Activated effector memory CD4-positive, alpha-beta T cell treated with anti-CD3 and anti-CD28 coated beads, Interleukin-2, amount 50 U/mL, for 16 hours (primary cell): ENCODE measurements at places on chromosomes 4 and X.
A peak's percentile ranks its signal among the peaks of the same experiment; 100 is the strongest.

DNA sequence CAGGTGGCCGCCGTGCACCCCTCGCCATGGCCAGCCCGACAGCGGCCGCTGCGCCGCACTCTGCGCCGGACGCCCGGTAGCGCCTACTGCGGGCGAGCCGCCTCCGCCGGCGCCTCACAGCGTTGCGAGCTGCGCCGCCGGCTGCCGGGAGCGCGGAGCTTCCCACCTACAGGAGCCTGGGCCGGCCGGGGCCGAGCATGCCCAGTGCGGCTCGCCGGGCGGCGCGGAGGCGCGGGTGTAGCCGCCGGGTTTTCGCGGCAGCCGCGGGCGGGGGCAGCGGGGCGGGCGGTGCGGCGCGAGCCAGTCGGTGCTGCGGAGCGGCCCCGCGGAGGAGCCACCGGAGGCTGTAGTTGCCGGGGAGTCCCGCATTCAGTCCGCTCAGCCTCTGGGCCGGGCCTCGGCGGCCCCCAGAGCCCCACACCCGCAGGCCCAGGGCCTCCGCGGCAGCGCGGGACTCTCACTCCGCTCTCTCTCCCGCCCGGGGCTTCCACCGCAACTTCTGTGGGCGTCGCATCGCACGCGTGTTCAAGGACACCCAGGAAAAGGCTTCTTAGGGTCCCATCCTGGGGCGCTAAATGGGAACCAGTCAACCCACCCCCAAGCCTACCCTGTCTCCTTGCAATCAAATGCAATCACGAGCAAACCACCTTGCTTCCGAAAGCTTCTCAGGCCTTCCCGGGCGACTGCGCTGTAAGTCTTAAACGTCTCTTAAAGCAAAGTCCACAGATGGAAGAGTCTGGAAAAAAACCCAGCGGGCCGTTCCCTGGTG lies at the start of gene MFAP3L:
Gene MFAP3L, minus strand, starts transcription at position 143 of the 769 bp plus-strand sequence. CDS start 20,518 bp downstream, outside the sequence.
- peak; percentile 94 for DNase-seq

DNA sequence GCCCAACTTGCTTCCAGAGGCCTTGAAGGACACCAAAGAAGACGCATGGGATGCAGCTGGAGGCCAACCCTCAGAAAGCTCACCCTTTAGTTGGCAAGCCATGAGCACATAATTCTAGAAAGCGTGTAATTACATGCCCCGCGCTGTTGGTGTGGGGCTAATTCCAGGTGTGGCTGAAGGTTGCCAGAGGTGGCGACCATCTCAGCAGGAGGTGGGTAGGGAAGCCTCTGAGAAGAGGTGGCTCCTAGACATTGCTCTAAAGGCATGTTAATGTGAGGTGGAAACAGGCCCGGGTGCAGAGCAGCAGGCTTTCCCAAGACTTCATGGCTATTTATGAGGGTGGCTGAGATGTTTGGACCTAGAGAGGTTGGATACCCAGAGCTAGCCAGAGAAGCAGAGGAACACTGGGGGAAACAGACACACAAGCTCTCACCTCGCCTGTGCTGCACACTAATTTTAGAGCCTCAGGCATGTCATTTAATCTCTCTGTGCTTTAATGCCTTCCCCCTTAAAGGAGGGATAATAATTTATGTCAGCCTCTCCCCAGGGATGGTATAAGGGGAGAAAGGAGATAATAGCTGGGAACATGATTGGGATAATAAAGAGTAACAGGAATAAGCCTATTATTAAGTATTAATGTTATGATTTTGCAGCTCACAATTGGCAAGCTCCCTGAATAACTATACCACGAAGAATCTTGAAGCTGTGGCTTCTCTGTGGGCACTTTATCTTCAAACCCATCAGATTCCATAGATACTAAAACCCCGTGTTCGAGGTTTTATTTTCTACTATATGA lies 60.0 kb upstream of the HELT start:
- DNase-seq, result no peak

- no peak for DNase-seq
Observed at GRCh38 chr4:88981556-88981955, 75.4 kb downstream of the FAM13A start.

DNA sequence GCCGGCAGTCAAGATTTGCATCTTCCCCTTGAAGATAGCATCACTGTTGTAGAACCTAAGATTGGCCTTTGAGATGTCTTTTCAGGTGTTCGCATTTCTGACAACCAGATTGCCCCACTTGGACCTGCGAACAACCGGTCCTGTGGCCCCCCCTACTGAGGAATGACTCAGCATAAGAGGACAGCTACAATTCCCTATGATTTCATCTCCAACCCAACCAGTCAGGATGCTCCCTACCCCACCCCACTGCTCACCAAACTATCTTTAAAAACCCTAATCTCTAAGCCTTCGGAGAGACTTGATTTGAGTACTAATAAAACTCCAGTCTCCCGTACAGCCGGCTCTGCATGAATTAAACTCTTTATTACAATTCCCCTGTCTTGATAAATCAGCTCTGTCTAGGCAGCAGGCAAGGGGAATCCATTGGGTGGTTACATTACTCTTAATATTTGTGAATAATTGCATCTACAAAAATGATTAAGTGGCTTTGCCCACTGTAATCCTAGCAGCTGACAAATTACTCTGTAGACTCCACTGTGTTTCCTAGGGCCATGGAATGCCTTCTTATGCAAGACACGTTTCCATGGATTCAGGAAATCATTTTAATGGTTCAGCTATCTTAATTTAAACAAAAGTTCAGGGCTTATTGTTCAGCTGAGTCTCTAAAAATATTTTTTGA lies 95.4 kb downstream of the GPR143 start:
- DNase-seq, result no peak

DNA sequence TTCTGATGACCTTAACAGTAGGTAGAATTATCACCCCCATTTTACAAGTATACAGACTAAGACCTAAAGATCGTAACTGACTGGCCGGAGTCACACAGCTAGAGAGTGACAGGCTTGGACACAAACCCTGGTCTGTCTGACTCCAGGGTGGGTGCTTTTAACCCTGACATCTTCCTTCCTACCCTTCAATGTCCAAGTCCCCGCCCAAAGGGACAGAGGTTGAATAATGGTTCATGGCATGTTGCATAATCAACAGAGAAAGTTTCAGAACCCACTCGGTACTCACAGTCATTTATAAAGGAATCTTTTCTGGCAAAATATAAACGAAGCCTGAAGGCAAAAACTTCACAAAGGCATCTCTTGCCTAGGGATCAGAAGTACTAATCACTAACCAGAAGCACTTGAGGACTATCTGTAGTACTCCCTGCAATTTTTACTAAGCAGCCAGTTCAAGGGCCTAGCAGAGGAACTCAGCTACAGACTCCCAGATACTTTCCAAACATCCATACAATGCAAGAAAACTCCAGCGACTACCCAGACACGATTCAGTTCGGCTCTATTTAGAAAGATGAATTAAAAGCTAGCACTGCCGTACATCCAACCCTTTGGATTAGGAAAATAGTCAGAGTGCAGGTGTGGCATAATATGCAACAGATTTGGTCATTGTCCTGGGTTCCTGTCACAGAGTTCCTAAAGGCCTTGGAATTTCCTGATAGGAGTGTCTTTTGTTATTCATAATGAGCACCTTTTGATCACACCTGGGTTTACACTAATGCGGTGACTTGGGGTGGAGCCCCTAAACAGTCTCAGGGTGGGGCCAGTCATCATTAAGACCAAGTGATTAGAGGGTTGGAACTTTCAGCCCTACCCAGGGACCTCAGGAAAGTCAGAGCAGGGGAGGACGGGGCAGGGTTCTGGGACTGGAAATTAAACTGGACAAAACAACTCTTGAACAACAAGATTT lies 44.0 kb downstream of the RELL1 start:
- no peak for DNase-seq

DNA sequence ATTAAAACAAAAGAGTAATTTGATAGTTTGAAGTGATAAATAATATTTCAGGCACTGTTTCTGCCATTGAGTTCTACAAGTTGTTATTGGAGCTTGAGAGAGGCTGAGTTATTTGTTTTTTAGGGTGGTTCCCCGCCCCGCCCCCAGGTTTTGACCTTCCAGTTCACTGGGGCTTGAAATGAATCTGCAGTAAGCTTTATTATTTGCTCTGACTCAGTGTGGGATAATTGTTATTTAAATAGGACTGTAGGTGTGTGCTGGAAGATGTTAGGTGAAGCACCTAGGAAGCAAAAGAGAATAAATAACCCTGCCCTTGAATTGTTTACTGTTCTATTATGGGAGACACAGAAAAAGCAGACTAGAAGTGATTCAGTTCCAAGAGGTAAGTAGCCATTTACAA lies 81.2 kb upstream of the KCNIP4 start:
- DNase-seq, result no peak

DNA sequence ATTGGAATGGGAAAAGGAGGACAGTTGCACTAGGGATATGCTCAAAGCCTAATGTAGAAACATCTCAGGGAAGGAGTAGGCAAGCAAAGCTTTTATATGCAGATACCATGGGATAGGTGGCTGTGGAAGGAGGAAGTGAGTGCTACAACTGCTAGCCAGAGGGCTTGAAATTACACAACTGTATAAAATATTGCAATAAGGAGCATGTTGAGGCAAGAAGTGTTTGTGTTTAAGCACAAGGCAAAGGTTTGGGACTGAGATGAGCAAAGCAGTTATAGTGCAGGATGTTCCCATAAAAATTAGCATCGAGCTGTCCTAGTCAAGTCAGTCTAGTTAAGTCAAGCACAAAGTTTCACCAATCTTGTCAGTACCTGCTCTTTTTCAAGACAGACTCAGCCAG lies 35.6 kb upstream of the DCAF8L1 start:
- no peak for DNase-seq

DNA sequence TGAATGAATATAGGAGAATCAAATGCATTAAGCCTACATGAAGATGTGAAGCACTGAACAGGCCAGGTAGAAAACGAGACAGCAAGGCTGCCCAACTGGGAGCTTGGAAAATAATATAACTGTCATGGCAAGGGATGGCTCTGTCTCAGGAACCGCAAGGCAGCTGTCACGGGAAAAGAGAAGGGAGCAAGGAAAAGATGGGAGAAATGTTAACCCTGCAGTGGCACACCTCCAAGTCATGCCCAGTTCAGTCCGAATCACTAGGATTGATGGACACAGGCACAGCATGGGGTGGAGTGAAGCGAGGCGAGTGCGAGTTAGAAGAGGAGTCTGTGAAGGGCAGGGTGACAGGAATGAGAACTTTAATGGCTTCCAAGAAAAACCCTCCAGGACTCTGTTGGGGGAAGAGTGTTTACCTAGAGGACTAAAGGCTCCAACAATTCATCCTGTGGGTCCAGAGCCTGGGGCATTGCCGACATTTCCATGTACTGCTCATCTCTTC lies 144.1 kb upstream of the ETNPPL start:
- DNase-seq, result no peak

GRCh38 chr4:120544838-120545237 lies 377.7 kb downstream of the PRDM5 start:
- DNase-seq, result no peak

GRCh38 chr4:31294655-31295480 lies 574.7 kb downstream of the PCDH7 start:
- no peak for DNase-seq

DNA sequence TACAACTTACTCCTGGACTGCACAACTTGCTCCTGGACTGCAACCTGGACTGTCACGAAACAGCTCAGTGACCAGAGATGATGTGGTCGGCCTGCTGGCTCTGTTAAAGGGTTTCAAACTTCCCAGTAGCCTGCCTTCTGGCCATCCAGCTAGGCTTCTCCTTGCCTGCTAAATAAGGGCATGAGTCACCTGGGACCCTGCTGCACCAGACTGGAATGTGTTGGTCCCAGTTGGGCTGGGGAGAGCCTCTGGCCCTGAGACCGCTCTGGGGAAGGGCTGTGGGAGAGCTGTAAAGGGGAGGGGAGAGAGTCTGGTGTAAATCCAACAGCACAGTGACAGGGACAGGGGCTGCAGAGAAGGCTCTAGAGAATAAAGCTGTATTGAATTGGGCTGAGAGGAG lies 165.8 kb downstream of the VSIG4 start:
- no peak for DNase-seq

- no peak for DNase-seq
Observed at GRCh38 chrX:16838202-16839066, 31.7 kb downstream of the RBBP7 start.

DNA sequence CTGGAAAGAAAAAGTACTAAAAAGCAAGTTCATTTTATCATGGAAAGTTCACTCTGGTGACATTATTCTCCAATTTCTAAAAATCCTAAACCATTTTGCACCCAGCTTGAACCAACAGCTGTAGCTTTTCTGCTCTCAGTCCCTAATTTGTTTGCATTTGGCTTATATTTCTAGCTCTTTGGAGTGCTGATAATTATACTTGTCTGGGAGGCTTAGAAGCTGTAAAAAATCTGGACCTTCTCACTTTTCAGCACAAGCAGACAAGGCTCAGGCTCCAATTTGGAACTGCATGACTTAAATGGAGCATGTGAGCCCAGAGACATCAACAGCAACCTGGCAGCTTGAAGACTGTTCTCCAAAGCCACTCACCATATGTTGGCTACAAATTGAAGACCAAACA lies 170.9 kb upstream of the PCDH18 start:
- no peak for DNase-seq

DNA sequence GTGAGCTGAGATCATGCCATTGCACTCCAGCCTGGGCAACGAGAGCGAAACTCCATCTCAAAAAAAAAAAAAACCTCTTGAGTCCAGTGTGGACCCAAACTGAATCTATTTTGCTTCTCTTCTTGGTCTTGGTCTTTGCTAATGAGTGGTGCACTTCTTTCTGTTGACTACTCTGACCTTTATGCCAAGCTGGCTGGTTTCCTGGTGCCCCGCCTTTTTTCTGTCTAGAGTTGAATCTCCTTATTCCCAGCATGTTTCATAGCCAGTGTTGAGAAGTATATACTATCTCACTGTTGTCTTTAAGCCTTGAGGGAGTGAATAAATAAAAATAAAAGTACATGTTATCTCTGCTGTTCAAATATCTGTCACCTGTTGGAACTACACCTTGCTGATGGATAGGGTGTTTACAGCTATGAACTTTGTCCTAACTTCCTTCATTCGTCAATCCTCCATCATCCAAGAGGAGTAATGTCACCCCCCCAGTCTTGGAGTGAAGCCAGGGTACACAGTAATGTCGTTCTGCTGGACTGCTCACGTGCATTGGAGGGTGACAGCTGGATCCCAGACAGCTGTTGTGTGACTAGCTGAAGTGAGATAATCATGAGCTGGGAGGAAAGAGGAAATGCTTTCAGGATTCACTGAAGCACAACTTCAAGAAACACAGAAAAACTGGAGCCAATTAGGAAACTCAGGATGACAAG lies 99.3 kb upstream of the PRKG2 start:
- DNase-seq, result no peak

DNA sequence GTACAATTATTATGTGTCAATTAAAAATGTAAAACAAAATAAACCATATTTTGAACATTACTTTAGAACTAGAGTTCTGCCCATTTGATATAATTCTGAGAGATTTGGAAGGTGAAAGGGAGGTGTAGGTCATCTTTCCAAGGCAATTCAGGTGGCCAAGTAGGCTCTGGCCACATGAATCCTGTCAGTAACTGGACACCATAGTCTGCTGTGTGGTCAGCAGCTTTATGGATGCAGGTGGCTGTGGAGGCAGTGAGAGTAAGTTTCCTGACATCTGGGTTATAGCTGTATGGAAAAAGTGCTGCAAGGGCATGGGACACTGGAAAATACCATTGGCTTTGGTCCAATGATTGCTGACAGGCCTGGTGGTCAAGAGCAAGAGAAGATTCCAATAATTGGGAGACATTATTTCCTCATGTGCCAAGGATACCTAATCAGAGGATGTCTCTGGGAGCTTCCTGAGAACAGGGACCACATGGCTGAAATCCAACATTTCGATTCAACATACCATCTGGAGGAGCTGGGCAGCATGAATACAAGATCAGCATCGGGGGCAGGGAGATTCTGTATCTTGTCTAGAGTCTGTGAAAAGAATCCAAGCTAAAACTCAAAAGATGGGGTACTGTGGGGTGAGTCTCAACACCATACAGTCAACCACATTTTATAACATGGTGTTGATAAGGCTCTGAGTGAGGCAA lies 523.1 kb downstream of the MID1IP1 start:
- DNase-seq, result no peak

GRCh38 chrX:34658326-34658725 lies 1.2 kb upstream of the TMEM47 start:
- DNase-seq, result no peak
